ENCODE measurements at places on chromosomes 5 and 9.
A peak's percentile ranks its signal among the peaks of the same experiment; 100 is the strongest.

DNA sequence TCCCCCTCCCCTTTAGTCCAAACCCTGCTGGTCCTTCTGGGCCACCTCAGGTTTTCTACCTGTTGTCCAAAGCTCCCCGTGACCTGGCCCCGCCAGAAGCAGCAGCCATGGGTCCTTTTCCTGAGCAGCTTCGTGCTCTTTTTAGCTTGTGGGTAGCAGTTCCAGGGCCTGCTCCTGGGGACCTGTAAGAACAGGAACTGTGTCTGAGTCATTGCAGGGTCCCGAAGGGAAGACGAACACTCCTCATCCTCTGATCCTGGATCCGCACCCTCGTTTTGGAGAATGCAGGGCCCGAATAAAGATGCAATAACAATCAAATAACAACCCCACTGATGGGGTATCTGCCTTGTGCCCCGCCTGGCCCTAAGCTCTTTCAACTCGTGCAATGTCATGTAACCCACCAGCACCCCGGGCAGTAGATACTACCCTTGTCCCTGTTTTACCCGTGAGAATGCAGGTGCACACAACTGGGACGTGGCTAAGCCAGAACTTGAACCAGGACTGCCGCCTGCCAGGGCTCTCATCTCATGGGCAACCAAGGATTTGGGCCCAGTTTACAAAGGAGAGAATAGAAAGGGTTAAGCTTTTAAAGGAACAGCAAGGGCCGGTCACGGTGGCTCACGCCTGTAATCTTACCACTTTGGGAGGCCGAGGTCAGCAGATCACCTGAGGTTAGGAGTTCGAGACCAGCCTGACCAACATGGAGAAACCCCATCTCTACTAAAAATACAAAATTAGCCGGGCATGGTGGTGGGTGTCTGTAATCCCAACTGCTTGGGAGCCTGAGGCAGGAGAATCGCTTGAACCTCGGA lies 33.2 kb downstream of the NEK6 start:
- no peak for DNase-seq

DNA sequence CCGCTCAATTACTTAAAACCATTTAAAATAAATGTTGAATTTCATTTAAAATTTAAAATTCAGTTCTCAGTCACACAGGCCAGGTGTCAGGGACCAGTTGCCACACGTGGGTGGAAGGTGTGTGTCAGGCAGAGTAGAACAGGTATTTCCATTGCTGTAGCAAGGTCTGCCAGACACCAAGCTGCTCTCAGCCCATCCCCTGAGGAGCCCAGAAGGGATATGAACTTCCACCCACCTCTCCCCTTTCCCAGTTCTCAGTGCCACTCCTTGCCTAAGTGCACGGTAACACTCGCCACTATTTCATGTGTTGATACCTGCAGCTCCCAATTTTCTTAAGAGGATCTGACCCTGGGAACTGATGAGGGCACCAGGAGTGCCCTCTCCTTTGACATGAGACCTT lies 12.7 kb downstream of the SYK start:
- DNase-seq: no peak

- no peak for DNase-seq
Measured at GRCh38 chr9:6942406-6942805, 184.6 kb downstream of the KDM4C start.

DNA sequence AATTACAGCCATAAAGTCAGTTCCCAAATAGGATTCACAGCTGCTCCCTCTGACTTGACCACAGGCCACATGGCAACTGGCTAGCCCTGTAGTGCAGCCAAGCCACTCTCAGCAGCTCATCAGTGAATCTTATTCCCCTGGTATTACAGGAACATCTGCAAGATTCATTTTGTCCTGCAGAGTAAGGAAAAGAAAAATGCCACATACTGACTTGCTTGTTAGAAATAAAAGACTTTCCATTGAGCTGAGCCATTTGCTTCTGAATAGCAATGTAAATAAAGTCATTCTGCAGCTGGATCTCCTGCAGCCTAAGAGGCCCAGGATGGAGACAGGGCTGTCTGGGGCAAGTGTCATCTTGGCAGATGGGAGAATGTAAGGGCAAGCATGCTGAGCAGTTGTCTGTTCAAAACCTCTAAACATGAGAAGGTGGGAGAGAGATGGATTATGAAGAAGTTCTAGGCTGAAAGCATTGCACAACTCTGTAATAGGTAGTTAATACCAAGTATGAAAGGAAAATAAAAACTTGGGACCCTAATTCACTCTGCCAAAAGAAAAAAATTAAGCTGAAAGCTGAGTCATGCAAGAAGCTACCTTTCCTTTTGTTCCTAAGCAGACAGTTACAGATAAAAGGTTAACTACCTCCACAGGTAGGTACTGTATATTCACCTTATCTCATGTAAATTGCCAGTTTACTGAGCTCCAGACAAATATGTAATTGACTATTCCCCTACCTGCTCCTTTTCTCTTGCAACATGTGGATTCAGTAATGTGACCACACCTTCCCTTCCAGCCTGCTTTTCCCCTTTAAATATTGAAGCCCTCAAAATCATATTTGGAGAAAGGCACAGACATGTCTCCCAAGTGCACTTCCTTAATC lies 244.4 kb upstream of the RAI14 start:
- DNase-seq: peak; percentile 77

- DNase-seq: peak; percentile 43
Measured at GRCh38 chr9:82333671-82334070, 345.1 kb downstream of the SPATA31D1 start.

Data from fibroblast of mammary gland (primary cell).